Gastroesophageal sphincter (tissue), 4 donors: ENCODE measurements at places on chromosomes 5 and 9. TPM values are rescaled to one million over a fixed set of nuclear protein-coding genes. Genes with fewer than 3 reads are reported as not detected.

The DCTN4 gene
- 78.6 TPM for total RNA-seq

The SARDH gene
- total RNA-seq = not detected

The PCDHA6 gene
- 0.67 TPM for total RNA-seq

The PCDHA10 gene
- total RNA-seq = 1.5 TPM

The IGIP gene
- 27.1 TPM for total RNA-seq

The ECSCR gene
- 30.8 TPM for total RNA-seq

The INSL4 gene
- not detected for total RNA-seq

The PCDHB5 gene
- 3.2 TPM for total RNA-seq

The RANBP6 gene
- total RNA-seq = 20.2 TPM

The BARHL1 gene
- total RNA-seq = not detected

The FBP2 gene
- not detected for total RNA-seq

The IFNE gene
- total RNA-seq = not detected

The NFIB gene
- 68.3 TPM for total RNA-seq

The IQGAP2 gene
- total RNA-seq = 29.5 TPM

The ZNF300 gene
- total RNA-seq = 6.5 TPM

The TAS2R1 gene
- not detected for total RNA-seq

The PKD2L2 gene
- not detected for total RNA-seq

The DNAH5 gene
- 0.31 TPM for total RNA-seq

The PTPN3 gene
- total RNA-seq = 1.4 TPM

The HMHB1 gene
- not detected for total RNA-seq

The HAND1 gene
- total RNA-seq = not detected

The LVRN gene
- 4.2 TPM for total RNA-seq

The LHX6 gene
- total RNA-seq = 1.7 TPM

The DIAPH1 gene
- 35.2 TPM for total RNA-seq

The MOB3B gene
- total RNA-seq = 12.4 TPM

The KIF24 gene
- 2.2 TPM for total RNA-seq

The C5orf46 gene
- total RNA-seq = not detected

The PCDHA13 gene
- total RNA-seq = 1.3 TPM

The F2R gene
- 7.5 TPM for total RNA-seq

The PCDHB11 gene
- total RNA-seq = 2.9 TPM

The NUTM2G gene
- not detected for total RNA-seq

The TMOD1 gene
- 78.9 TPM for total RNA-seq

The ZDHHC11B gene
- total RNA-seq = 14.3 TPM

The LRRC19 gene
- total RNA-seq = not detected

The PDLIM4 gene
- 75.0 TPM for total RNA-seq

The TAF11L12 gene
- total RNA-seq = not detected

The FOXD4L5 gene
- not detected for total RNA-seq

The DDX4 gene
- total RNA-seq = not detected

The C5orf58 gene
- total RNA-seq = not detected

The ADRA1B gene
- total RNA-seq = 2.6 TPM

The CAVIN4 gene
- total RNA-seq = 0.93 TPM

The HSD17B3 gene
- 0.40 TPM for total RNA-seq

The ANKRD34B gene
- not detected for total RNA-seq

The IFNB1 gene
- not detected for total RNA-seq

The TXNDC8 gene
- not detected for total RNA-seq

The CEL gene
- 0.62 TPM for total RNA-seq

The WDR36 gene
- 30.7 TPM for total RNA-seq

The BTNL8 gene
- 0.81 TPM for total RNA-seq

The IL5 gene
- not detected for total RNA-seq

The WDR38 gene
- total RNA-seq = not detected
